ENCODE measurements at places on chromosomes 5 and 9.

GRCh38 chr9:112271466-112272098 lies 61.8 kb downstream of the PTBP3 start:
- no peak for DNase-seq

DNA sequence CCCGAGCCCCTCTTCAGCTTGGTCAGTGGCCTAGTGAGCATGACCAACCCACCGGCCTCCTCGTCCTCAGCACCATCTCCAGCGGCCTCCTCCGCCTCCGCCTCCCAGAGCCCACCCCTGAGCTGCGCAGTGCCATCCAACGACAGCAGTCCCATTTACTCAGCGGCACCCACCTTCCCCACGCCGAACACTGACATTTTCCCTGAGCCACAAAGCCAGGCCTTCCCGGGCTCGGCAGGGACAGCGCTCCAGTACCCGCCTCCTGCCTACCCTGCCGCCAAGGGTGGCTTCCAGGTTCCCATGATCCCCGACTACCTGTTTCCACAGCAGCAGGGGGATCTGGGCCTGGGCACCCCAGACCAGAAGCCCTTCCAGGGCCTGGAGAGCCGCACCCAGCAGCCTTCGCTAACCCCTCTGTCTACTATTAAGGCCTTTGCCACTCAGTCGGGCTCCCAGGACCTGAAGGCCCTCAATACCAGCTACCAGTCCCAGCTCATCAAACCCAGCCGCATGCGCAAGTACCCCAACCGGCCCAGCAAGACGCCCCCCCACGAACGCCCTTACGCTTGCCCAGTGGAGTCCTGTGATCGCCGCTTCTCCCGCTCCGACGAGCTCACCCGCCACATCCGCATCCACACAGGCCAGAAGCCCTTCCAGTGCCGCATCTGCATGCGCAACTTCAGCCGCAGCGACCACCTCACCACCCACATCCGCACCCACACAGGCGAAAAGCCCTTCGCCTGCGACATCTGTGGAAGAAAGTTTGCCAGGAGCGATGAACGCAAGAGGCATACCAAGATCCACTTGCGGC lies 1.8 kb downstream of the EGR1 start:
- peak; percentile 61 for DNase-seq

GRCh38 chr9:93824386-93825294 lies 130.5 kb downstream of the BARX1 start:
- no peak for DNase-seq

DNA sequence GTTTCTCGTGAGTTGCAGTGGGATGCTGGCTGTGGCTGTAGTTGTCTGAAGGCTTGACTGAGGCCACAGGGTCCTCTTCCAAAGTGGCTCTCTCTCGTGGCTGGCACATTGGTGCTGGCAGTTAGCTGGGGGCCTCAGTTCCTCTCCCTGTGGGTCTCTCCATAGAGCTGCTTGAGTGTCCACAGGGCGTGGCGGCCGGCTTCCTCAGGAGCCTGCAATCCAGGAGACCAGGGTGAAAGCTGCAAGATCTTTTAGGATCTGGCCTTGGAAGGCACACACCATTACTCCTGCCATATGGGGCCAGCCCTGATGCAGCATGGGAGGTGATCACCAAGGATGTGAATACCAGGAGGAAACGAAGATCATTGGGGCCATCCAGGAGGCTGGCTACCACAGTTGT lies 41.1 kb downstream of the ANKRD33B start:
- DNase-seq = no peak

- no peak for DNase-seq
Measured at GRCh38 chr9:107404161-107404560, 85.4 kb downstream of the KLF4 start.

- no peak for DNase-seq
Measured at GRCh38 chr9:4490705-4491625, 697 bp downstream of the SLC1A1 start.

GRCh38 chr9:123472862-123473614 lies 117.0 kb downstream of the CRB2 start:
- DNase-seq = no peak

DNA sequence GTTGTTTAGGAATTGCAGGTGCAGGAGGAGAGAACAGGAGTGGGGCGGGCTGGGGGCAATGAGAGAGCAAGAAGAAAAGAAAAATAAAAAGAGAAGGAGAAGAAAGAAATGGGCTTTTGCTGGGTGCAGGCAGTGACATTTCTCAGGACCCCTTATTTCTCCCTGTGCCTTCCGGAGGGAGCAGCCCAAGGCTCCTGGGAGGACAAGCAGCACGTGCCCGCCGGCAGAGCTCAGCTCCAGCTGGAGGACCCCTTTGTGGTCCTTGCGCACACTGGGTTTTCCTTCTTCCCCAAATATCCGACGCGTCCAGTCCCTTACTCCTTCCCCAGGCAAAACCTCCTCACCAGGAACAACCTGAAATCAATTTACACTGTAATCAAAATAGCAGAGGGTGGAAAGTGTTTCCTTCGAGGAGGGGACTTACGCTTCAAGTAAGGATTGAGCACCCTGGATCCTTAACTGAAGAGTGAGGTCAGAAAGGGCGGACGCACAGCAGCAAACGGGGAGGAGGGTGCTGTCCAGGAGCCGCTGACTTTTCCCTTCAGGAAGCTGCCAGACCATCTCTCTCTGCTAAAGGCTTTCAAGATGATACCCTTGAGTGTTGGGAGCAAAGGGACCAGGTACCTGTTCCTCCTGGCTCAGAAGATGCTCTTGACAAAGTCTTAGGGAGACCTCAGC lies 2.1 kb downstream of the BTNL9 start:
- no peak for DNase-seq

DNA sequence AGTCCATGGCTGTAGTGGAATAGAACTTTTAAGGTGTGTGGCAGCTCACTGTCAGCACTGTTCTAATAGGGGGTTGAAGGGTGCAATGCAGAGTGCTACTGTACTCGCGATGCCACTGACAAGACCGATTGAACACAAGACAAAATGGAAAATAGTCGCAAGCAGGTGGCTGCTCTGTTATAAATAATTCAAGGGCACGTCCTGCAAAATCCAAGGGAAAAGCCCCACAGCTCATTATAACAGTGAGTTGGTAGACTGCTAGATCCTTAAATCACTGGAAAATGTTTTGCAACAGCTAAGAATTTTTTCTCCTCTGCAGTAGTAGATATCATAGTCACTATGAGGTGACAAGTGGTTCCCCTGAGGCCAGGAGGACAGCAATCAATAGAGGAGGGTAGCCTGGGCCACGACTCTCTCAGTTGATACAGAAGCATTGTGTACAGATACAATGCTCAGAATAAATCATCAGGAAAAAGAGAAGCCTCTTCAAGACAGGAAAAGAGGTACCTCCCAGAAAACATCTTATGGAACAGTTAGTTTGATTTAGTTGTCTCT lies 926.3 kb downstream of the TLE4 start:
- no peak for DNase-seq

DNA sequence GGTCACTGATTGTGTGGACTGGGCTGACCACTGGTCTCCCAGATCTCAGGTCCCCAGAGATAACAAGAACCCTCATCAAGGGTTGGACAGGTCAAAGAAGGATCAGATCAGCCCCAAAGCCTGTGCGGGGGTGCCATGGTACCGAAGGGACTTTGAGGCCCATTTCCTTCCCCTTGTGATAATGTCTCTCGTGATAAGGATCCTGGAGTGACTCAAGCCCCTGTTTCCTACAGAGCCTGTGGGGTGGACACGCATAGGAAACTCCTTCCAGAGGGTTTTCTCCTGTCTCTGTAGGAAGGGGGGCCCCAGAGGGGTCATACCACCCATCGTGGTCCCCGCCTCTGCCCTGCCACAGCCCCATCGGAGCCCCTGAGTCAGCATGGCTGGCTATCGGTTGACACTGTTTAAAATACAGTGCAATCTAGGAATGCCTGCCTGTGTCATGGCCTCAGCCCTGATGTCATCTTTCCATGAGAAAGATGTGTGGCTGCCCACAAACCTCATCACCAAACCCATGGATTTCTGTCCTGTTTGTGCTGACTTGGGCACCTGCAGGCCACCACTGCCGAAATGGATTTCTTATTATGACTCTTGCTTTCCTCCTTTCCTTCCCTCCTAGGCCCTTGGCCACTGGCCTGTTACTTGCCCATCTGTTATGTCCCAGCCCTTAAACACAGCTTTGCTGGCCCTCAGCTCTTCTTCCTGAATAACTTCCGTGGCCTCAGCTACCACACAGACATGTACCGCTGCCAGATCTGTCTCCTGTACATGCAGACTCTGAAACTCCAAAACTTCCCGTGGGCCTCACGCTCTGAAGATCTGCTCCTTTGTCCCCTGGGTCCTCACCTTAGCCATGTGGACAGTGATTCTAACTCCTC lies 2.9 kb upstream of the CSF2 start:
- no peak for DNase-seq

DNA sequence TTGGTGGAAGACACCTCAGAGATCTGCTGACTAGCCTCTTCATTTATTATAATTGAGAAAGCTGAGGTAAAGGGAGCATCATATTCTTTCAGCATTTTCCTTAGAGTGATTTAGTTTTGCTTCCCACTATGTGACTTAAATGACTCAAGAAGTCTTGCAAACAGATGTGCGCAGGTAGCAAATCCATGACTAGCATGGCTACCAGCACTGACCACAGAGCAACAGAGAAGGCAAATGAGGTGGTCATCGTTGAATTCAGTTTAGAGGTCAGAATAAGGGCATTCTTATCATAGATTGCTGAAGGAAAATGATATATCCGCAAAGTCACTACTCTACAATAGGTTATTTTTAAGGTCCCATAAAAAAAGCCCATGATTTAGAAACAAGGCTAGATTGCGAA lies 162.2 kb downstream of the PIK3R1 start:
- no peak for DNase-seq

GRCh38 chr9:15423231-15423985 lies 732 bp downstream of the SNAPC3 start:
- no peak for DNase-seq

DNA sequence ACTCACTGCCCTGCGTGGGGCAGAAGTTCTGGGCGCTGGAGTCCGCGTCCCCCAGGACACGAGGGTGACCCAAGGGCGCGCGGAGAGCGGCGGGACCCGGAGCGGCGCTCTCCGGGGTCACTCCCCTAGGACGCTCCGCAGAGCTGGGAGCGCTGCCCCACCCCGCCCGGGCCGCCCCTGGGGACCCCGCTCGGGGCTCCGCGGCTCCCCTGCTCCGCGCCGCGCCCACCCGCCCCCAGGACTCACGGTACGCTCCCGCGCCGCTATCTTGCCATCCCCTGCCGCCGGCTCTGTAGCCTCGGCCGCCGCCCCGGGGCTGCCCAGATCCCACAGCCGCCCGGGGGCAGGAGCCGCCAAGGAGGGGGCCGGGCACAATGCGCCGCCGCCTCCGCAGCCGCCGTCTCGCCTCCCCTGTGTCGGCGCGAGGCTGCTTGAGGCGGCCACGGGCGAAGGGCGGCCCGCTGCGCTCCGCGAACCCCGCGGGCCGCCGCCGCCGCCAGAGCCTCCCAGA lies 303 bp downstream of the LIFR start:
- no peak for DNase-seq

- DNase-seq = no peak
Measured at GRCh38 chr5:52334367-52334766, 453.3 kb upstream of the ITGA1 start.

DNA sequence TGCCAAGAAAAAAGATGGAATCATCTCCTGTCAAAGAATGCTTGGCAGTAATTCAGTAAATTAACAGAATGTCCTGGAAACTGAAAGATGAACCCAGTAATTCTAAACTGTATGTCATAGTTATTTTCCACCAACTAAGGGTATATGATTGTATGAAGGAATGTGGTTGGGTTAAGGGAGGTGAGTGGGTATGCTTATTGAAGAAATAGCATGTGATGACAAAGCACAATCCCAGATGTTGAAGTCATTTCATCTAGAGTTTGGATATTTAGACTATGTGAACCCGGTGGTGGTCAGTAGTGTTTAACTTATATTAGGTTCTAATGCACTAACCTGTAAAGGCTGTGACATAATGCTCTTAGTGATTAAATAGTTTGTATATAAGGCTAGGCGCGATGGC lies 87.3 kb downstream of the CDKN2A start:
- no peak for DNase-seq

DNA sequence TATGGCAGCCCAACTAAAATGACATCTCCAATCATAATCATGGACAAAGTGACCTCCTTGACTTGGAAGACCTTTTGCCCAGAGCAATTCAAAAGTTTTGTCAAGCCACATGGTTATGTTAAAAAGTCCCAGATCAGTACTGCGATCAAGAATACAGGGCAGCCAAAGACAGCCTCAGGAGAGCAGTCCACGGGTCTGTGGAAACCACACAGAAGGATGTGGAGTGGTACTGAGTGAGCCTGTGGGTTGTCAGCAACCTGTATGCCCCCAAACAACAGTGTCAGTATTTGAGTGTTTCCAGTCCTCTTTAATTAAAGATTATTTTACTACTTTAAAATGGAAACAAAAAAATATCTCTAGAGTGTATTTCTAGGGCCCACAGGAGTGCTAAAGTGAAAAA lies 345.4 kb upstream of the EFNA5 start:
- DNase-seq = no peak

DNA sequence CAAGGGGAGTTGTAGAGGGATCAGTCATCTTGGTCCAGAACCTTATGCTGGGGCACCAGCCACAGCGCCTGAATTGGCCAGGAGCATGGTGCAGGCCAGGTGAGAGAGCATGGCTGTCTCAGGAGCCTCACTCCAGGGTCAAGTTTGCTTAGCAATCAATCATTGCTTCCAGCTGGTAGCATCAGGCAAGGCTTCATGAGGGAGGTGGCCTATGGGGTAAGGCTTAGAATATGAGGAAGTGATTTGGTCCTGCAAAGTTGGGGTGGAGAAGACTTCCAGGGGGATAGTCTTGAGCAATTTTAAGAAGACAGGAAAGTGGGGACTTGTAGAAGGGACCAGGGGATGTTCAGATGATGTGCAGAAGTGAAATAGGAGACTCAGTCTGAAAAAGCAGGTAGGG lies 53.9 kb upstream of the PITX1 start:
- DNase-seq = no peak

DNA sequence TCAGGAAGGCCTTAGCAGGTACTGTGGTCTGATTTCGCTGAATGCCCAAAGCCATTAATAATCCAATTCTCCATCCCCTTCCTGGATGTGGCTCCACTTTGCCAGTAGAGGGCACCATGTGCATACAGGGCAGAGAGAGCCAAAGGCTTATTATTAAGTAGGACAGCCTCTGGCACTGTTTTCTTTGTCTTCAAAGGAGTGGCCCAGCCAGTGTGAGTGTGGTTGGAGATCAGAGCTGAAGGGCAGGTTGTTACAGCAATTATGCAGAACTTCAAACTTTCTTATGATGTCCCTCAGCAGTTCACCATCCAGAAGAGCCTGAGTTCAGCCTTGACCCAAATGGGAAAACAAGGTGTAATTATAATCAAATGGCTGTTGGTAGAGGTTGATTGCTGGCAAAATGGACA lies 38.6 kb upstream of the CEMIP2 start:
- DNase-seq = peak; percentile 8

GRCh38 chr5:120464627-120465435 lies 731 bp downstream of the PRR16 start:
- no peak for DNase-seq

- DNase-seq = no peak
Measured at GRCh38 chr5:36570301-36571095, 35.9 kb upstream of the SLC1A3 start.

GRCh38 chr9:30015073-30015472 lies 2369.4 kb upstream of the ACO1 start:
- no peak for DNase-seq

GRCh38 chr5:146342519-146342881 lies 3.9 kb downstream of the POU4F3 start:
- no peak for DNase-seq

Measured in stimulated activated CD4-positive, alpha-beta T cell treated with anti-CD3 and anti-CD28 coated beads, Interleukin-15, amount 100 ng/mL, for 1 hour (primary cell).